ENCODE measurements at places on chromosomes 3 and 15. TPM values are rescaled to one million over a fixed set of nuclear protein-coding genes. Genes with fewer than 3 reads are reported as not detected.
A peak's percentile ranks its signal among the peaks of the same experiment; 100 is the strongest.

DNA sequence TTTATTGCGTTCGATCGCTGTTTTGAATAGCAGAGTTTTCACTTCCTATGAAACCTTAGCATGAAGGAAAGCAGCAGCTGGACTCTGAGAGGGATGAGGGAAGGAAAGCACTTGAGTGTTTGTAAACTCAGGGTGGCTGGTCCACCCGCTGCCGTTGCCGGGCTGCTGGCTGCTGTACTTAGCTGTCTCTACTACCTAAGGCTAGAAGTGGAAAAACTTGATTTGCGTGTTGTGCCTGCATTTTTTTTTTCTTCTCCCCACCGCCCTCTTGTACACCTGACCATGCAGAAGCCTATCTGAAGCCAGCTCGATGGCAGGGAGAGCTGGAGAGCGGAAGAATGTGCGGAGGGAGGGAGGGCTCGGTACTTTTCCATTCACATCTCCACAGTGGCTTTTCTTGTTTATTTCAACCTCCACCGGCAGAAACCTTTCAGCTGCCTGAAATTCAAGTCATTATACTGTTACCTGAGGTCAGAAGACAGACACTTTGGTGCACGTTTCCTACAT, 4.8 kb upstream of the BCL6 start:
- DNase-seq = no peak

- DNase-seq = no peak
Measured at GRCh38 chr3:71657831-71658530, 67.2 kb downstream of the EIF4E3 start.

Gene RHCG
- not detected for polyA plus RNA-seq

GRCh38 chr15:76983590-76984375, 11.1 kb upstream of the PSTPIP1 start:
- DNase-seq = no peak

GRCh38 chr3:171132873-171133272, 106.4 kb upstream of the SLC2A2 start:
- DNase-seq = no peak

DNA sequence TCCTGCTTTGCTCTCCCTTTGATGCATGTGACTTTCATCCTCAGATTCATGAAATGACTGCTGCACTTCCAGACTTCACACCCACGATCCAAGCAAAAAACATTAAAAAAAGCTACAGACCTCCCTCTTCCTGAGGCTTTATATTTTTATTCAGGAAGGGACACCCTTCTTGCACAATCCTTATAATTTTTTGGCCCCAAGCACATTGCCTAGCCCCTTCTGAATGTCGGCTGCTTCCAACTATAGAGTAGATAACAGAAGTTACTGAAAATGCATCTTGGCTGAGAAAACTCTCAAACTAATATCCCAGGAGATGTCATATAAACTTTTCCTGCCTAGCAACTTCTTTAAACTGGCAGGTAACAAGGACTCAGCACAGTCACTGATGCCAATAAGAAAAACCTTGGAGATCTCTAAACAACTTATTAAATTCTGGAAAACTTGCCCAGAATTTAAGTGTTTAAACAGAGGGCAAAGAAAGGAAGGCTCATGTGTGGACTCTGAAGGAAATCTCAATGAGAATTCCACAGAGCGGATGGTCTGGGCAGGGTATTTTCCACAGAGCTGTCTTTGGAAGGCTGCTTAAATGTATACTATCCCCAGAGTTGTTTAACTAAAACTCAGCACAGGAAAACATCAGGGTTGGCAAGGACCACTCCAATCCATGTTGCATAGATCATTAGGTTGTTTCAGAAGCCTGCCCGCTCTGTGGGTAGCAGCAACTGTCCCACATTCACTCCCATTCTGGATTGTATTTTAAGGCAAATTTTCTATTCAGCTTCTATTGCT, 746.8 kb upstream of the LMCD1 start:
- peak; percentile 56 for DNase-seq

Gene HYAL1
- 2.1 TPM for polyA plus RNA-seq

GRCh38 chr3:58062472-58062871, 54.2 kb downstream of the FLNB start:
- DNase-seq = peak; percentile 76

DNA sequence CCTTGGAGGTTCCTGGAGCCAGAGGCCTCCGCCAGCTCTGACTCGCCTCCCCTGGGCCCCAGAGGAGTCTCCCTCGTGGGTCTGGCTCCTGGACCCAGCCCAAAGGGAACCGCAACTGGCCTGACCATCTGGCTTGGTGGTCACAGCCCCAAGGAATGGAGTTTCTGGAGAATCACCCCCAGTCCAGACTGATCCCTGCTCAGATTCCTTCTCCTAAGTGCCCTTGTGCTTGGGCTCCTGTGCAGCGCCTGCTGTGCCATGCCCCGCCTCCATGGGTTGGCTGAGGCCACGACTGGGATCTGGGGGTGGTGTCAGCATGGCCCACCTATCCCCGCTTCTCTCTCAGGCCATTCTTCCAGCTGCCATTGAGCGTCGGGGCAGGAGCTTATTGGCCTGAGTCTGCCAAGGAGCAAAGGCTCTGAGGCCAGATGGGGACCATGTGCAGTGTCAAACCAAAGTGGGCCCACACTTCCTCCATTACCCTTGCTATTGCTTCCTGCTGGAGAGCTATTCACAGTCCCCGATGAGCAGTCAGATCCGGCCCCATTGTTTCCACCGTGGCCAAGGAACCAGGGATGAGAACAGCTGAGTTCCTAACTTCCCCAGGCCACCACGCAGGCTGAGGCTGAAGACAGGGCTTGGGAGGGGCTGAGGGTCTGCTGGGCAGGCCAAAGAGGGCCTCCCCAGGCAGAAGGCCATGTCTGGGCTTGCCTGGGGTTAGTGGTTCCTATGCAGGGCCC, 19.0 kb downstream of the CSPG4 start:
- DNase-seq = no peak

- no peak for DNase-seq
Measured at GRCh38 chr3:147416931-147417330, 7.8 kb downstream of the ZIC1 start.

GRCh38 chr3:195836476-195837135, 24.9 kb upstream of the MUC4 start:
- no peak for DNase-seq

- DNase-seq = no peak
Measured at GRCh38 chr3:56502738-56503137, 34.5 kb upstream of the ERC2 start.

DNA sequence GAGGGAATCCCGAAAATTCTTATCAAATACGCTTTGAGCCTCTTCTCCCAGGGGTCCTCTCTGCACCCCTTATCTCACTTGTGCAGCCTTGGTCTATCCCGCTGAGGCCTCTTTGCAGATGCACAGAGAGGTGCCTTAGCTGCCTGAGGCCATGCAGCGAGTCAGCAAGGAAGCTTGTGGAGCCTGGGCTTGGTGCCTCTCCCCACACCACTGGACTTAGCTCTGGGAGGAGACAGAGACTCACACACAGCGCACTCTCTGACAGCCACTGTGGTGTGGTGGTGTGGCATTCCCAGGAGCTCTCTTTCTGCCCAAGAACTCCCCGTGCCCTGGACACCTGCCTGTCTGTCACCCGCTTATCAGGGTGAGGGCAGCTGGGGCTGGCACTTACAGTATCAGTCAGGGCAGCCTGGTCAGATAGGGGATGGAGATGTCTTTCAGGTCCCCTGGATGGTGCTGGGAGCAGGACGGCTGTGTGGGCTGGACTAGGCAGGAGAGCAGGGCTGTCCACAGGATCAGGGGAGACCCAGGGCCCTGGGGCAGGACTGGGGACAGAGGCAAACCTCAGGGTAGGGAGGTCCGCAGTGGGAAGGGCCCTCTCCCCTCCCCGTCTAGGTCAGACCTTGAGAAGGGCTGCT, 10.2 kb upstream of the LINGO1 start:
- DNase-seq = no peak

GRCh38 chr3:177828208-177828565, 630.9 kb upstream of the TBL1XR1 start:
- no peak for DNase-seq

DNA sequence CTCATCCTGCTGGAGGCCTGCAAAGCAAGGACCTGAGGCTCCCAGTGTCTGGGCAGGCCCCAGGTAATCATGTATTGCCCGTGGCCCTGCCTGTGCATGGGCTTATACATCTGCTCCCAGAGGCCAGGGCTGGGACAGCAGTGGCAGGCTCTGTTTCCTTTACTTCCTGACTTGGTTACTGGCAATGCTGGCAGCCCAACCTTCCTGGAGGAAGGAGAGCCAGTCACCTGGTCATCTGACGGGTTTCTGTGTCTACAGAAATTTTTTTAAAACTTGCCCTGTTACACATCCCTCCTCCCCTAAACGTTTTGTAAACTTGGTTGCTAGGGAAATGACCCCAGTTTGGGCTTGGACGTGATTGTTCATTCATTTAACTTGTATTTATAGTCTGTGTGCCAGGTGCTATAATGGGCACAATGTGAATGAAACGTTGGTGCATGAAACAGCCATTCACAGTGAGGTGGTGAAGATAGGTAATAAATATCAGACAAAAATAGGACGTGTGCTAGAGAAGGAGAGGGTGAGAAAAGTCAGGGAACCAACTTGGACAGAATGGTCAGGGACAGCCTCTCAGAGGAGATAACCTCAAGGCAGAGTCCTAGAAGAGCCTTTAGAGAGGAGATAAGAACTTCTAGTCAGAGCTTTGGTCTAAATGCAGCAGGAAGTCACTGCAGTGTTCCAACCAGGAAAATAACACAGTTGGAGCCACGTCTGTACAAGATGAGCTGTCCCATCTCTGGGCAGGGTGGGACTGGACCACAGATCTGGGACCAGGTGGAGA, 14.1 kb downstream of the TEX264 start:
- DNase-seq = no peak

Gene CHRFAM7A
- polyA plus RNA-seq = 2.1 TPM

DNA sequence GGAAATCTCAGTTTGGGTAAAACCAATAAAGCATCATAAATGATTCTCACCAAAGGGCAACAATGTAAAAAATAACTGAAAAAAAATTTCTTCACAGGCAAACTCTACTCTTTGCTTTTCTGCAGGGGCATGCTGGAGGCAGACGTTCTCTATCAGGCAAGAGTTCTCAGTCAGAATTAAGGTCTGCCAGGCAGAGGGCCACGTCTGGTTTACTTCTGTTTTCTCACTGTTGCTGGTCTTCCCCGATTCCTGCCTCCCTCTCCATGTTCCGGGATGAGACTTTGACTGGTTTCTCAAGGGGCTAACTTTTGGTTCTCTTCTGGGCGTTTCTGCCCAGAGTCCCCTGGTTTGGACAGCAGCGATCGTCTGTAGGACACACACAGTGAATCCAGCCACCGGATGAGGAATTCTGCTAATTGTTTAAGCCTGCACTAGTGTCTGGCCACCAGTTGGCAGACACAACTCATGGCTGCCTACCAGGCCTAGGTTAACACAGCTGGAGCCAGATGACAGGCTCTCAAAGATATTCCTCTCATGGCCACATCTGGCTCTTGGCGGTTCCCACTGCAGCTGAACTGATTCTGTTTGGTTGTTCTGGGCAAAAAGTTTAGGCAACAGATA, 273.1 kb downstream of the FOXP1 start:
- peak; percentile 42 for DNase-seq

DNA sequence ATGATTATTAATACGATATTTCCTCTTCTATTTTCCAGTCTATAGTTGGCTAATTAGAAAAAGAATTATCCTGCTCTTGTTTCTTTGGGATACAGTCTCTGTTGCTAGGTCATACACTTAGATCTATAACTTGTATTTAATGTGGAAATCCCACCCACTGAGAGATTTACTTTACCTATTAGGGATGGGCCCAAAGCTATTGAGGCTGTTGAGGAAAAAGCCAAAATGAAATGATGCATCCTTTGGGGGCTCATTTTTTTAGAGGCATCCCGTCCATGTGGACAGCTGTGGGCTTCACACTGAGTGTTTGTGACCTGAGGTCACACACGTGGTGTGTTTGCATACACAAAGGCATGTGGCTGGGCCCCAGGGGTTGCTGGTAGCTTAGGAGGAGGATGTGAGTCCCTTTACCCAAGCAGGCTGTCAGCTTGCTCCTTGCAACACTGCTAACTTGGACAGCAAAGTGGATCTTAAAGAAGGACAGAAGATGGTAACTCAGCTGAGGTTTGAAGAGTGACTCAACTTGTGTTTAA, 477.4 kb downstream of the AGBL1 start:
- DNase-seq = peak; percentile 31

- no peak for DNase-seq
Measured at GRCh38 chr15:46151786-46152185, 517.0 kb downstream of the SQOR start.

Gene WDR93
- polyA plus RNA-seq = 0.14 TPM

DNA sequence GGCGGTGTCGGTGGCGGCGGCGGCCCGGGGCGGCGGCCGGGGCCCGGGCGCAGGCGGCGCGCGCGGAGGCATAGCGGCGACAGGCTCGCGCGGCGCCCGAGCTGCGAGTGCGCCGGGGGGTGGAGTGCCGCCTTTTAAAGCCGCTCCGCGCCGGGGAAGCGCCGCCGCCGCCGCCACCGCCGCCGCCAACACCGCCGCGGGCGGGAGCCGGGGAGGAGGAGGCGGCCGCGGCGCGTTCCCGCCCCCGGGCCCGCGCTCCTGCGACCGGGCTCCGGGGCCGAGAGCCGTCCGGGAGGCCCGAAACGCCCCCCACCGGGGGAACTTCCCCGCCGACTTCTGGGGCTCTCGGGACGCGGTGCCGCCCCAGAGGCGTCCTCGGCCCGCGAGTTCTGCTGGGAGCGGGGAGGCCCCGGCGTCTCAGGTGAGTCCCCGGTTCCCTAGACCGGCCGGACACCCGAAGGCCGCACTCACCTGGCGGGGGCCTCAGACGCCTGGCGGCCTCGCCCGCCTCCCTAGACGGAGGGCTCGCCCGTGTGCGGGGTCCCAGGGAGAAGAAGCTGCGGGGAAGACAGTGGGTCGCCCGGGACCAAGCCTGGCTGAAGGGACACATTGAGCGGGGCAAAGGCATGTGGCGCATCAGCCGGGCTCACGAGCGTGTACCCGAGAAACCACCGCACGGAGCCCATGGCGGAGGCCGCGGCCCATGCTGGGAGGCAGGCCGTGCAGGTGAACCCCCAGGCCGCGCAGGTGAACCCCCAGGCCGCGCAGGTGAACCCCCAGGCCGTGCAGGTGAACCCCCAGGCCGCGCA, at the start of gene PCSK6:
PCSK6 (minus strand) TSS at position 109 of the 809 bp plus-strand sequence; CDS start at position 72, 37 bp downstream.
- peak; percentile 37 for DNase-seq

DNA sequence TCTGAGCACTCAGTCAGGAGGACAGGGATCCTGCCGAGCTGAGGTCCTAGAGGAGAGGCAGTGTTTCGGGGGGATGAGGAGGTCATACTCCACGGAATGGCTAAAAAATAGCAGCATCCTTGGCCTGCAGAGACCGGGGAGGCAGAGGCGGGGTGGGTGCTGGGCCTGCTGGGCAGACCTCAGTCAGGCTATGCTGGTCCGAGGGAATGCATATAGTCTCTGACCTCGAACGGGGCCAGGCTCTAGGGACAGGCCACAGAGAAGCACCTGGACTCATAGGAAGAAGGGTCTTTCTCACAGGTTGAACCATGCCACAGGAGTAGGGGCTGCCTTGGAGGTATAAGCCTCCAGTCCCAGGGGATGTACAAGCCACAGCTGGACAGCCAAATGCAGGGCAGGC, 14.0 kb upstream of the SKIC8 start:
- DNase-seq = no peak

Data from hindlimb muscle (tissue), 1 donor.